ENCODE measurements at places on chromosomes 7 and 10.

- DNase-seq, result no peak
Observed at GRCh38 chr7:8434290-8435002, 1.0 kb downstream of the NXPH1 start.

GRCh38 chr7:11726794-11727155 is 105.2 kb downstream of the THSD7A start:
- DNase-seq, result no peak

- no peak for DNase-seq
Observed at GRCh38 chr10:125415006-125415633, 254.8 kb upstream of the CTBP2 start.

- no peak for DNase-seq
Observed at GRCh38 chr10:71846816-71847215, 4.2 kb downstream of the PSAP start.

DNA sequence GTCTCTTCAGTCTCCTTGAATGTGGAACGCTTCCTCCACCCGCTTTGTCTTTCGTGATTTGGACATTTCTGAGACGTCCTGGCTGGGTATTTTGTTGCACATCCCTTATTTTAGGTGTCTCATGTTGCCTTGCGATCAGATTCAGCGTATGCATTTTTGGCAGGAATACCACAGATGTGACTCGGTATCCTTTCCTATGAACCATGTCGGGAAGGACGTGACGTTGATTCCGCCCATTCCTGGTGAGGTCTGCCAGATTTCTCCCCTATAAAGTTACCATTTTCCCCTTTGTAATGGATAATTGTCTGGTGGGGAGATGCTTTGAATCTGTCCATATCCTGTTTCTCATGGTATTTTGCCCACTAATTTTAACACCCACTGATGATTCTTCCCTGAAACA is 49.6 kb downstream of the RBM17 start:
- DNase-seq, result no peak

DNA sequence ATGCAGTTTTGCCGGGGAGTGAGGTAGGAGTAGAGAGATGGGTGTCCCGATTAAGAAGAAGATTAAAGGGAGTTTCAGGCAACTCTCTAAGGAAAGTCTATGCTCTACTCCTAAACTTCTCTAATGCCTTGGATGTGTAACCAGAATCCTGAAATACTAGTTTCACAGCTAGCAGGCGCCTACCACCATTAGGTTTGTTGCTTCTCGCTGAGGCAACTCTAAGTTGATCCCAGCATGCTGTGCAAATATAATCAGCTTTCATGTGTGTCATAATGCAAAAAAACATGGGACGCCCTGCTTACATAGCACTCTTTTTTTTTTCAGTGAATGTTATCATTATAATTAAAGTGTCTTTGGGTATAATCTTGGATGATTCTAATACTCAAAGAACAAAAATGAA is 50.4 kb upstream of the FAM3C start:
- no peak for DNase-seq

- no peak for DNase-seq
Observed at GRCh38 chr7:92609921-92610518, 19.8 kb upstream of the FAM133B start.

DNA sequence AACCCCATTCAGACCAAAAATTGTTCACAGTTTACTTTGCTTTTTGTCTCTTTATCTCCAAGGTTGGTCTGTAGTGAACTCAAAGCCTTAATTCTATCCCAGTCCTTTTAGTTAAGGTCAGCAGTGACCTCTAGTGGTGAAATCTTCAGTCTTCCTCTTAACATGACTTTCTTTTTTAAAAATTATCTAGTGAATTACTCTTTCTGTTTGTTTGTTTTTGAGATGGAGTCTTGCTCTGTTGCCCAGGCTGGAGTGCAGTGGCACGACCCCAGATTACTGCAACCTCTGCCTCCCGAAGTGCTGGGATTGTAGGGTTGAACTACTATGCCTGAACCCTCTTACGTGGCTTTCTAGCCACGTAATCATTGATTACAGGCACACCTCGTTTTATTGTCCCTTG is 25.0 kb downstream of the ZNF487 start:
- DNase-seq, result peak; percentile 70

DNA sequence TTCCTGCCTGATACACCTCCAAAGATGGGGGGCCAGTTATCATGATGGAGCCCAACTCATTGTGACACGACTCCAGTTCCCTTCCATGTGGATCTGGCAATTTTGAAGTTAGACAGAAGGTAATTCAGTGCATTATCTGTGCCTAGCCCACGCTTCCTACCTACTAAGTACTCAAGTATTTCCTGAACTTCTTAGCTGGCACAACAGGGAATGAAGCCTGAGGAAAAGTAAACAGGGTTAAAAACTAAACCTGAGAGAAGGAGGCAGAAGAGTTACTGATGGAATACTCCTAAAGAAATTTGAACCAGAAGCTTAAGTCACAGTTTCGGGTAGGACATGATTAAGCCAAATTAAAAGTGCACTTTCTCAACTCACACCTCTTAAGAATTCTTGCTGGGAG is 1.1 kb upstream of the SEC31B start:
- DNase-seq, result no peak

DNA sequence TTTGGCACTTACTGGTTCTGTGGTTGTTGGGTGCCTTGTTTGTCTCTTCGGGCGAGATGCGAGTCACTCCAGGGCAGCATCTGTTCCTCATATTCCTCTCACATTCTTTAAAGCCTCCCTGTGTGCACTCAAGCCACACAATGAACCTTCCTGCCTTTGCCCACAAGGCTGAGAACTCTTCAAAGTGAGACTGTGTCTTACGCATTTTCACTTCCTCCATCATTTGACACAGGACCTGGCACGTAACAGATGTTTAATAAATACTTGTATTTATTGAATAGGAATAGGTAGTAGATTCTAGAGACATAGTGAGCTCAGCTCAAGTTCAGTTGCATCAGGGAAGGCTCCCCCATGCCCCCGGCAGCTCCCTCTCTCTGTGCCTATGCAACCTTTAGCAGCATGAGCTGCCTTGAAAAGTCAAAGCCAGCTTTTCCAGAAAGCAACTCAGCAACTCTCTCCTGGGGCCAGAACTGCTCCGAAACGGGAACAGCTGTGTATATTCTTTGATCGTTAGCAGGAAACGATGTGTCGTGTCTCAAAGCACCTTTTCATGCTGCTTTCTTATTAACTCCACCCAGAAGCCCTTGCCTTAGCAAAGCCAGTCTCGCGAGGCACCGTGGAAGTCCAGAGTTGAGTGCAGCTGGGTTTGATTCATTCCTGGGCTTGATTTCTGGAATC is 97.5 kb downstream of the PFKFB3 start:
- DNase-seq, result no peak

DNA sequence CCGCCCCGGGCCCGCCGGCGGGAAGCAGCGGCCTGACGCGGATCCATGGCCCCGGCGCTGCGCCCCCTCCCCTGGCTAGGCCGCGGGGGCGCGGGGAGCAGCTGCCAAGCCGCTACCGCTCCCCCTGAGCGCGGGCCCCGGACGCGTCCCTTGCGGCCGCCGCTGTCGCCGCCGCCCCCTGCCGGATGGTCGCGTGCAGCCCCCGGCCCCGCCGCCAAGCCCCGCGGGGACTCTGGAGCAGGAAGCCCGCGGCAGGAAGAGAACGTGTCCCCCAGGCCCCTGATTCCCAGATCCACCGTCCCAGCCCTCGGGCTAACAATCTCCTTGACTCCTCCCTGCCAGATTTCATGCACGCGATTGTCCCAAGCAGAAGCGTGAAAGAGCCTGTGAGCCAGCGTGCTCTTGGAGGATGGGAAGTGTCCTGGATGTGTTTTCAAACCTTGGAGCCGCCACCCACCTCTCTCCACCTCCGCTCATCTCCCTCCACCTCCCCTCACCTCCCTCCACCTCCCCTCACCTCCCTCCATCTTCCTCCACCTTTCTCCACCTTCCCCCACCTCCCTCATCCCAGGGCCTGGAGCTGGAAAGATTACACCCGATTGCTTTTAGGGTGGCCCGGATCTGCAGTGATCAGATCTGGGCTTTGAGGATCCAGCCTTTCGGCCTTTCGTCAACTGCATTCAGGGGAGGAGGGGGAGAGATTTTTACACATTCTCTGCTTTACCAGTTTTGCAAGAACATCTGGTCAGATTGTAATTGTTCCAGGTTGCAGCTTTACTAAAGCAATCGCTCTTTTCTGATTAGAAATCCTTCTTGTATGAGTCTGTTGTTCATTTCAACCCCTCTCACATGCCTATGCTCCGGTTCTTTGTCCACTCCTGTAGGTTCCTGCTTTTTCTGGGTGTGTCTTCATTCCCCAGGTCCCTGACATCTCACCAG is 570 bp upstream of the PRTFDC1 start:
- DNase-seq, result no peak

GRCh38 chr10:44460416-44460815 is 75.5 kb upstream of the CXCL12 start:
- DNase-seq, result no peak

GRCh38 chr7:130272381-130273080 is 5.9 kb downstream of the CPA2 start:
- DNase-seq, result peak; percentile 91

GRCh38 chr7:46848944-46849343 is 733.0 kb downstream of the TNS3 start:
- DNase-seq, result no peak

DNA sequence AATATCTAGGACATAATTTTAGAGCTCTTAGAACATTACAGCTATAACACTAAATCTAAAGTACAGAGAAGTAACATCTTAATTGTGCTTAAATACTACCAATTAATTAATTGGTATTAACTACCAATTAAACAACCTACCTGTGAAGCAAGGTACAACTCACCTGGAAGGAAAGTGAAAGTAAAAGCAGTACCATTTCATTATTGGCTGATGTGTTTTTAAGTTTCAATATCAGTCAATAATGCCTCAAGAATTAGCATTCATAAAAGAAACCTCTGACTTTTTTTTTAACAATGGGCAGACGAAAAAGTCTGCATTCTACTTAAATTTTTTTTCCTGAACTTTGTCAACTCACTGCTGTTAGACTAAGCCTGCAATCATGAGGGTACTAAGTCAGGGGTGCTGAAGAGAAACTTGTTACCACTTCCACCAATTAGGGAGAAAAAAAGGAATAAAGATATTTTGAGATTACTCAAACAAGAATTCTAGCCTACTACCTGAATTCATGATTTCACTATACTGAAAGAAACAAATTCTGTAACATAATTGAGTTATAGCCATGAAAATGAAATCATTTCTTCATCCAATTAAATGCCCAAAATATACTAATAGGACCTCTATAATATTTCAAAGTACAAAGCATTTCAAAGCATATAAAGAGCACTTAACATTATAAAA is 19.9 kb downstream of the UPF2 start:
- DNase-seq, result no peak

DNA sequence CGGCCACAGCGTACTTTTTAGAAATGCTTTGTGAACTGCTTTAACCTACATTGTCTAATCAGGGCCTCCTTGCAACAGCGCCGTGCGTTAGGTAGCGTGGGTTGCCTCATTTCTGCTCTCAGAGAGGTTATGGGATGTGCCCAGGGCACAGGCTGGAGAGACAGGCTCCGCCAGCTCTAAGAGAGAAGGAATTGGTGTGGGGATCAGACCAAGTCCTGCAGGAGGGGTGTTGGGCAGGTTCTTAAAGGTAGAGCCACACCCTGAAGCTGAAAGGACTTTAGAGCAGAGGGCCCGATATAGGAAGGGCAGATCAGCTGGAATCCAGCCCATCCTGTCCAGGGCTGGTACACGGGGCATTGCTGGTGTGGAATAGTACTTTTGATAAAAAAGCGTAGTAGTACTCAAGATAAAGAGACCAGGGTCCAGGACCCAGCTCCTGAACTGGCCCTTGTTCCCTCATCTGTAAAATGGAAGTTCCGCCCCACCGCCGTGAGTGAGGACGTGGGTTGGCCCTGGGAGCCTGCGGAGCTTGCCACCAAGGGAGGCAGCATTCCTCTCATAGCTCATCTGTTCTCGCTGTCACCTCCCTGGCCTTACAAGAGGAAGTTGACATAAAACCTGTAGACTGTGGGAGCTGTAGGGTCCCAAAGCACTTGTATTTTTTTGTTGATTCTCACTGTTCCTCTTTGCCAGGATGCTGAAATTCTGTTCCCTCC is 37.2 kb downstream of the TMEM120A start:
- DNase-seq, result no peak

DNA sequence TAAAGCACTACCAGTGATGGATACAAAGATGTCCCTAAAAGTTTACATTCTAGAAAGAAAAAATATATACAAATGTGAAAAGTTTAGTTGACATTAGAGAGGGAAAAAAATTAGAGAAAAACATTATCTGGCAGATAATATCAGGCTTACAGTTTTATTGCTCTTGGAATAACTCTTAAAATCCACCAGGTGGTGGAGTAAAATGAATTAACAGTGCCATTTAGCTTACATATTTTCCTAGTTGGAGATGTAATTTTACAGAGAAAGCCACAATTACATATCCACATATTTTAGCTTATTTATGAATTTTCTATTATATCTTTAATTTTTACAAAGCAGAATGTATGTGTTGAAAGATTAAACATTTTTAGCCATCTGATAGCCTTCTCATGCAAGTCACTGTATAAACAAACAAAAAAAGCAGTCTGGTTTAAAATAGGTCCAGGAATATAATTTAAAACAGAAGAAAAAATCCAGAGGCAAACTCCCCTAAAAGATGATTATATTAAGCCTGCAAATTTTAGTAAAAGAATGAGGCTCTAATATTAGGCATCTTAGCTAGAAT is 6.5 kb downstream of the CABCOCO1 start:
- no peak for DNase-seq

GRCh38 chr10:1661416-1661815 is 75.9 kb downstream of the ADARB2 start:
- no peak for DNase-seq

GRCh38 chr10:94627511-94627910 is 56.0 kb upstream of the CYP2C18 start:
- DNase-seq, result no peak

GRCh38 chr10:12906051-12906541 is 95.4 kb downstream of the CCDC3 start:
- no peak for DNase-seq

DNA sequence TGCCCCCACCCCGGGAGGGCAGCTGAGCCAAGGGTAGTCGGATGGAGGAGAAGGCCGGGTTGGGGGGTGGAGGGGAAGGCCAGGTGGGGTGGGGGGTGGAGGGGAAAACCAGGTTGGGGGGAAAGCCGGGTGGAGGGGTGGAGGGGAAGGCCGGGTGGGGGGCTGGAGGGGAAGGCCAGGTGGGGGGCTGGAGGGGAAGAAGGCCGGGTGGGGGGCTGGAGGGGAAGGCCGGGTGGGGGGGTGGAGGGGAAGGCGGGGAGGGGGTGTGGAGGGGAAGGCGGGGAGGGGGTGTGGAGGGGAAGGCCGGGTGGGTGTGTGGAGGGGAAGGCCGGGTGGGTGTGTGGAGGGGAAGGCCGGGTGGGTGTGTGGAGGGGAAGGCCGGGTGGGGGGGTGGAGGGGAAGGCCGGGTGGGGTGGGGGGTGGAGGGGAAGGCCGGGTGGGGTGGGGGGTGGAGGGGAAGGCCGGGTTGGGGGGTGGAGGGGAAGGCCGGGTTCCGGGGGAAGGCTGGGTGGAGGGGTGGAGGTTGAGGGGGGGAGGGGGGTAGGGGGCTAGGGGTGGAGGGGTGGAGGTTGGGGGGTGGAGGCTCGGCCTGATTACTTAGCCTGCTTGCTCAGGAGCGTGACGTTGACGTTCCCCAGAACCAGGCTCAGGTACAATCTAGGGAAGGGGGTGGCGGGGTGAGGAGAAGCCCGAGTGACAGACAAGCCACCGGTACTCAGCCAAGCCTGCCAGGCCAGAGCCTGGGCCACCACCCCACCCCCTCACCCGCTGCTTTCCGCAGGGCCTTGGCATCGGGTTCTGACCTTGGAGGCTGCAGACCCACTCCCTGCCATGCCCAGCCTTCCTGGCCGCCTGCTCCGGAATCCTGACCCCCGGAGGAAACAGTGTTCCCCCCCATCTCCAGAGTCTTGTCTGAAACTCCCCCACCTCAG is 5.6 kb downstream of the TMEM120A start:
- DNase-seq, result no peak

All from SJCRH30 (cell line).